ENCODE measurements at places on chromosomes 1 and 21.
A peak's percentile ranks its signal among the peaks of the same experiment; 100 is the strongest.

GRCh38 chr1:225465793-225466517, 38.1 kb upstream of the LBR start:
- no peak for DNase-seq

GRCh38 chr1:213075725-213076124, 24.7 kb downstream of the RPS6KC1 start:
- DNase-seq, result no peak

- no peak for DNase-seq
Observed at GRCh38 chr1:94672934-94673333, 131.4 kb upstream of the F3 start.

DNA sequence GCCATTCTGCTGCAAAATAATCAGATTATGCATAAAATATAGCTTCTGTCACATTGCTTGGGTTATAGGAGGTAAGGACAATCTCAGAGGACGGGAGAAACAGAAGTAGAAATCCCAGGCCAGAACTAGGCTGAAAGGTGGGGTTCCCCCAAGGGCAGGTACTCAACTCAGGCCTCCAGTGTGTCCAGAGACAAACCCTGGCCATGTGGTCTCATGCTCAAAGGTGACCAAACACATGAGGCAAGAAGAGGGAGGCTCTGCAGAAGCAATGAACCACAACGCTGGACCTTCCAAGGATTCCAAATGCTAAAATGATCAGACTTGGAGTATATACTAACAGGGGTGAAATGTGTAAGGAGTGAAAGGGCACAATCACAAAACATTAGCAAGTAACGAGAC, 103.8 kb downstream of the DMRTB1 start:
- DNase-seq, result no peak

DNA sequence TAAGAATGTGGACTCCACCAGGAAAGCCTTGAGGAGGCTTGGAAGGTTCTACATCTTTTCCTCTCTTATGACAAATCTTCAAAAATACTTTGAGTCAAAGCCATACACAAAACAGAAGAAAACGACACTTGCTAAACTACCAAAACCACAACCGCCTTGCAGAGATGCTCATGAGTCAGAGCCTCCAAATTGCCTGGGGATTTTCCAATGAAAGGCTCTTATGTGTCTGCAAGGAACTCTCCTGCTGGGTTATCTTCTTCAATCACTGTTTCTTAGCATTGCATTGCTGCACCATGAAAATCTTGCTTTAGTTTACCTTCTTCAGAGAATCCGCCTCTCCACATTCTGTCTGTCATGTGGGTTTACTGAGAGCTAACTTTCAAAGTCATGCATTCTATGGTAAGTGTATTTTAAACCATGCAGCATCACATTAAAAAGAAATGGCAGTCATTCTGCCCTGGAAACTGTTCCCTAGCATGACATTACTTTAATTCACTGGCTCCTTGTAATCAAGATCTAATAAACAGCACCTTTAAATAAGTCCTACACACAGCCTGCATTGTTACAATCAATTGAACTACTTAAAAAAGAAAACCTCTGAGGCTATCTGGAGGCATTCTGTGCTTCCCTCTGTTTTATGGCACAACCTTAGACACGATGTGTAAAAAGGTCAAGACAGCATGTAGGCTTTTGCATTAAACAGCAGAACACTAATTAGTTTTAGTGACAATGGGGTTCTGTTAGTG, 210.0 kb upstream of the FOXD3 start:
- DNase-seq, result no peak

- DNase-seq, result peak; percentile 48
Observed at GRCh38 chr1:22418933-22419382, 32.7 kb upstream of the ZBTB40 start.

GRCh38 chr1:170166518-170167180, 20.9 kb downstream of the NTMT2 start:
- DNase-seq, result no peak

GRCh38 chr1:48229317-48229716, 6.8 kb downstream of the SLC5A9 start:
- no peak for DNase-seq

DNA sequence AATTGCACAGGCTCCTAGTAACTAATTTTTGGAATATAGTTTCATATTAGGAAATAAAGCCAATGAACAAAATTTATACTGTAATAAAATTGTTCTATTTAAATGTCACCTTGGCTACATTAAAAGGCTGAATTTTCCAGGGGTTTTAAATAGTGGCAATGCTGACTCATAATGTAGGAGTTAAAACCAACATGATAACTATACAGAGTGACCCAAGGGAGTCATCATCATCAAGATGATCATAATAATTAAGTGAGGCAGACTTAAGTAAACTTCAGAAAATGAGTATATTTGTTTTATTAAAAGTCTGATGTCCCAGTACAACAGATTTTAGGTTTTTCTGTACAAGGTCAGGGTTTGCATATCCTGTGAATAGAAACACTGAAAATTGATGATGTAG, 183.4 kb downstream of the PLPPR4 start:
- no peak for DNase-seq

DNA sequence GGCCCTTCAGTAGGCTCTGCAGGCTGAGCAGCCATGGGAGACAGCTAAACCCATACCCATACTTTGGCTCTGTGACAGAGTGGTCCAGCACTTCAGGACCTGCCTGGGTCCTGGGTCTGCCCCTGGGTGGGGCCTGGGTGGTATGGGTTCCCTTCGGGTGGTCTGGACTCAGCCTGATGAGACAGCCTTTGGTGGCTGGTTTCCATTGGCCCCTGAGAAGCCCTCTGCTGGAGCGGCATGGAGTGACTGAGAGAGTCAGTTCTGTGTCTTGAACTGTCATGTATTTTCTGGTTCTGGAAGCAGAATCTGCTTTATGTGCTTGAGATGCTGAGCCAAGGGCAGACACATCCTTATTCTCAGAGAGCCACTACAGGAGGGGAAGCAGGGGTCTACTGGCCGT, 31.3 kb upstream of the KCNA2 start:
- DNase-seq, result no peak

DNA sequence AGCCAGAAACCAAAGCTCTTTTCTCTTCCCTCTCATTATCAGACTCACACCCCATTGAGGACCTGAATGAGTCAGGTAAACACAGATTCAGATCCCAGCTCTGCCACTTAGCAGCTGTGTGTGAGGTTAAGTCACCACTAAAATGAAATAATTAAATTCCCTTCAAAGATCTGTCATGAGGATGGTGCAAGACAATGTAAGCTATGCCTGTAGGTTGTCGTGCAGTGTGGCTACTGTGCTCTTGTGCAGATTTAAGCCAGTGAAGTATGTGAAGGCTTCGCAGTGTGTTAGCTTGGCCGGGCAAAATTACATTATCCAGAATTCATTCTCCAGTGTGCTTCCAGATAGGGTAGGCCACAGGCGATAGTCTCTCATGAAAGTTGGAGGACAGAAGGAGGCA, 13.6 kb downstream of the UBL4B start:
- DNase-seq, result no peak

DNA sequence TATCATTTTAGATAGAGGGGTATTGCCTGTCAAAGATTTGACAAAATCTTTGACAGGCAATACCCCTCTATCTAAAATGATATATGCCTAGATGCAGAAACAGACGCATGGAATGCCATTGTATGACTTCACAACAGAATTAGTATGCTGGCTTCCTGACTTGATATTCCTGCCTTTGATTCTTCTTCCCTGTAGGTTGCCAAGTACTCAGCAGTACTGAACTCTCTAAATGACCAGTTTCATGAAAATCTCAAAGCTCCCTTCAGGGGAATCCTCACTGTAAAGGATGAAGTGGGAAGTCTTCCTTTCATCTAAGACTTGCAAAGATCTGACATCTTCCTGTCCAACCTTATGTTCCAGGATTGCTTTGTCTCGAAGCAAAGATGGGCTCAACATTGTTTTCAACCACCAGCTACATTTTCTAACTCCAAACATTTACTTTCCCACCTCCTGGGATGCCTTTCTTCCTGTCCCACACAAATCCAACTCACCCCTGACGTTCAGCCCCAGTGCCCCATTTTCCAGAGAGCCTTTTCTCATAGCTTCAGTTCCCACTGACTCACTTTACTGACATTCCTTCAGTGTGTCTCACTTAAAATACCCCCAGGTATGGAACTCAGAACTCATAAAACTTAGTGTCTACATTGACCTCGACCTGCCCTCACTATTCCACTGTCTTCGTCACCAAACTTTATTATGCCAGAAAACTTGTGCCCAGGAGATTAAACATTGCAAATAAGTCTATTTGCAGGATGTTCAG, 67.3 kb upstream of the KCNJ6 start:
- DNase-seq, result no peak

DNA sequence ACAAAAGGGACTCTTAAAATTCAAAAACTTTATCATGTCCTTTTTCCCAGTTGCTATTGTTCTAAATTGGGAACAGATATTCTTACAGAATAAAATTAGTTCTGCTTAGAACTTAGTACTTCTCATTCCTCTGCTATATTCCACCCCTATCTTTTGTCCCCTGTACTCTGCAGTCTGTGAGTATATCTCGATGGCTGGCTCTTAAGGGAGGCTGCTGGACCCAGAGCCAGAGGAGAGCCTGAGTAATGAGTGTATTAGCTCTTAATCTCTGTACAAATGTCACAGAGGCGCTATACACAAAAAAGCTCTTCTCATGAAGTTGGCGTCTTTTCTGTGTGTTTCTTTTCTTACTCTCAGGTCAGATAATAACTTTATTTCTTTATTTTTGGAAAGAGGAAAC, 423.4 kb downstream of the ZP4 start:
- DNase-seq, result no peak

DNA sequence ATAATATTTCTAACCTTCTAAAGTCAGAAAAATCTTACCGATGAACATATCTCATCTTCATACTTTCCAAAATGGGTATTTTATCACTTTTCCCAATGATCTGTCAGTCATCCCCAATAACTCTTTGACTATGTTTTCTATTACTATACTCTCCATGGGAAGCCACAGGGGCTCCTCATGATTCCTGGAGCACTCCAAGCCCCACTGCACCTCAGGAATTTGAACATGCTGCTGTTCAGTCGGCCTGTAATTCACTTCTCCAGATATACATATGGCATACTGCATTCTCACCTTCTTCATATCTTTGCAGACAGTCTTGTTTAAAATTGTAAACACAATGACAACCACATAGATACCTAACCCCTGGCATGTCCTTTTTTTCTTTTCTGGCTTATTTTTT, 333.0 kb downstream of the BRINP3 start:
- no peak for DNase-seq

DNA sequence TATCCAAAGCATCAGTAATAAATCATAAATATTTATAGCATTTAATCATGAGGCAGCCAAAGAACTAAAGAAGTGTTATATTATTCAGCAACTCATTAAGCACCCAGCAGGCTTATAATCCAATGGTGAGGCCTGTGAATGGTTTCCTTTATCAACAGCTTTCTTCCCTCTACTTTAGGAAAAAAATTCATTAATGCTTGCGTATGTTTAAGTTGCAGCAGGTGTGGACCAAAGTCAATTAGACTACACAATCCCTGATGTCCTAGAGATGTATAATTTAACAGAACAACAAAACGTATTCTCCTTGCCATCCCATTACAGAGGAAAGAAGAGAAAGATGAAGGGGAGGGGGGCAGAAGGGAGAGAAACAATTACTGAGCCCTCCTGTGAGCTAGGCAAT, 87.7 kb upstream of the MAGI3 start:
- DNase-seq, result no peak

DNA sequence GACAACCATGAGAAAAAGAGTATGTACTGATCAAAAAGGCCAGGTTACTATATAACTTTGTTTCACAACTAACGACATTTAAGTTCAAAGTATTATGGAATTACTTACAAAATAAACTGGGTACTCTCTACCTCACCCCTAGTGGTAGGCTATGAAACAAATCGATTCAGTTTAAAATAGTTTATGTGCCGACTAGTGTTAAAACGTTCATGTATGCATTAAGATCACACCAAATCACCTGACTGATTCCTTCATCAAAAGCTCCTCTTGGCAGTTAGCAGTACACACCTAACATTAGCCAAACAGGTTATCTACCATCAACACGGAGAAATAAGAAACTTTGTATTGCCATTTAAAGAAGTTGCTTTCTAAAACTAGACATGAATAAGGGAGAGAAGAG, 137.1 kb downstream of the AKT3 start:
- DNase-seq, result peak; percentile 18

- no peak for DNase-seq
Observed at GRCh38 chr1:34800214-34800613, 7.4 kb downstream of the GJA4 start.

GRCh38 chr1:53553734-53554509, 94.7 kb downstream of the DMRTB1 start:
- DNase-seq, result no peak

DNA sequence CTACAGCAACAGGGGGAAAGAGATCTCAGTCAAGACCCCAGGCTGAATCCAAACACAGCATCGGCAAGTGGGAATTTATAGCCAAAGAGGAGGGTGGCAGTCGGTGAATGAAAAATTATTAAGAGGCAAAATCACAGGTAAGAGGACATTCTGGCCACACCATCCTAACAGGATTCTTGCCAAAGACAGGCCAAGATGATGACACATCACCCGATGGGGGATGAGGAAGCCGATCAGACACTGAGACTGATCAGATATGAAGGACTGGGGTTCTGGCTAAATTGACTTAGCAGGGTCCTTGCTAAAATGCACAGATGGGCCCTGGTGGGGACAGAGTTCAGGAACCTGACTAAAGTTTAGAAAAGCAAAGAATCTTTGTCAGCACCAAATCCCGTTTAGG, 402.2 kb downstream of the SMYD3 start:
- no peak for DNase-seq

DNA sequence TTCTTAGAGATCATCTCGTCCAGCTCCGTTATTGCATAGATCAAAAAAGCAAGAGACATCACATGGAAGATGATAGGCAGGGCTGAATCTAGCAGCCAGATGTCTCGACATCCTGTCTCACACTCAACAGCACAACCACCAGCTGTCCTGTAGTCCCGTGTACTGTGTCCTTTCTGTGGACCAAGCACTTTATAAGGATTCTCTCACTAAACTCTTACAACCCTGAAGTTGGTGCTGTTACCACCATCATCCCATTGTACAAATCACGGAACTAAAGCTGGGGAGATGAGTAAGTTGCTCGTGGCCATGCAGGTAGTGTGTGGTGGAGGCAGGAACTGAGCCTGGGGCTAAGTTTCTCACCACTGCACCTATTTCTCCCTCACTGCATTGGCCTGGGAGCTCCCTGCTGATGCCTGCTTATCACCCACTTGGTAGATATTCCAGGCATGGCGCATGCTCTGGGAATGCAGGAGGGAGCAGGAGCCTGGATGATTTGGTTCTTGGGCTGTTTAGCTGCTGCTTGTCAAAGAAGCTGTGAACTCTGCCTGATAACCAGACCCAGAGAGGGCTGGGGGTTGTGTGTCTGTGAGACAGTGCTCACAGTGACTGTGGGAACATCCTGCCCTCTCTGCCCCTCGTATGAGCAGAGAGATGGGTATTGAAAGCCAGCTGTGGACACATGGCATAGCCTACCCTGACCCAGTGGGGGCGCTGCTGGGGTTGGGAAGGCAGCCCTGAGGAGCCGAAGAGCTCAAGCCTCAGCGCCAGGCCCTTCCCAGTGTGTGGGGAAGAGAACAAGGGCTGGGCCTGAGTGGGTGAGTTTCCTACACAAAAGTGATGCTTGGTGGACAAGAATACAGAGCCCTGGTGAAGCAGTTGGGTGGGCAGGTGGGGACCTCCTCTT, 13.6 kb downstream of the PPFIA4 start:
- no peak for DNase-seq

GRCh38 chr21:15309022-15309590, 244.3 kb upstream of the NRIP1 start:
- no peak for DNase-seq

- DNase-seq, result no peak
Observed at GRCh38 chr1:205309741-205310140, 11.8 kb downstream of the NUAK2 start.
